ENCODE measurements at places on chromosomes 12 and 14.
A peak's percentile ranks its signal among the peaks of the same experiment; 100 is the strongest.

DNA sequence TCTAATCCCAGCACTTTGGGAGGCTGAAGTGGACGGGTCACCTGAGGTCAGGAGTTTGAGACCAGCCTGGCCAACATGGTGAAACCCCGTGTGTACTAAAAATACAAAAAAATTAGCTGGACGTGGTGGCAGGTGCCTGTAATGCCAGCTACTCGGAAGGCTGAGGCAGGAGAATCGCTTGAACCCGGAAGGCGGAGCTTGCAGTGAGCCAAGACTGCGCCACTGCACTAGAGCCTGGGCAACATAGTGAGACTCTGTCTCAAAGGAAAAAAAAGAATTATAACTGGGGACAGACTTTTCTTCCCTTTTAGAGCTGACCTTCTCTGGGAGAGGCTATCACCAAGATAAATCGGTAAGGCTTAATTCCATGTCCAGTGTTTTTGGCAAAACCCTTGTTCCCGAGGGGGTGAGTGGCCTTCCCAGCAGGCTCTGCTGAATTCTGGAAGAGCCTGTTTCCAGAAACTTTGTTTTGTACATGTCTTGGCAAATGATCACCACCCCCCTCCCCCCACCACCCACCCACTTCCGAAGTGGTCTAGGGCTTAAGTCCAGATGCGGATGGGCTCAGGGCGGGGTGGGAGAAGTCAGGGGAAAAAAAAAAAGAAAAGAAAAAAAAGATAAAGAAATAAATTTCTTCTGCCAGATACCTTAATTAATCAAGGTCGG is 32.3 kb upstream of the DEGS2 start:
- DNase-seq: no peak

- DNase-seq: no peak
These were observed 195.0 kb downstream of the PHLDA1 start for GRCh38 chr12:75836533-75836932.

- no peak for DNase-seq
These were observed 55.5 kb downstream of the FGD4 start for GRCh38 chr12:32454866-32455265.

- DNase-seq: no peak
These were observed 43.1 kb upstream of the DLK1 start for GRCh38 chr14:100683578-100683977.

DNA sequence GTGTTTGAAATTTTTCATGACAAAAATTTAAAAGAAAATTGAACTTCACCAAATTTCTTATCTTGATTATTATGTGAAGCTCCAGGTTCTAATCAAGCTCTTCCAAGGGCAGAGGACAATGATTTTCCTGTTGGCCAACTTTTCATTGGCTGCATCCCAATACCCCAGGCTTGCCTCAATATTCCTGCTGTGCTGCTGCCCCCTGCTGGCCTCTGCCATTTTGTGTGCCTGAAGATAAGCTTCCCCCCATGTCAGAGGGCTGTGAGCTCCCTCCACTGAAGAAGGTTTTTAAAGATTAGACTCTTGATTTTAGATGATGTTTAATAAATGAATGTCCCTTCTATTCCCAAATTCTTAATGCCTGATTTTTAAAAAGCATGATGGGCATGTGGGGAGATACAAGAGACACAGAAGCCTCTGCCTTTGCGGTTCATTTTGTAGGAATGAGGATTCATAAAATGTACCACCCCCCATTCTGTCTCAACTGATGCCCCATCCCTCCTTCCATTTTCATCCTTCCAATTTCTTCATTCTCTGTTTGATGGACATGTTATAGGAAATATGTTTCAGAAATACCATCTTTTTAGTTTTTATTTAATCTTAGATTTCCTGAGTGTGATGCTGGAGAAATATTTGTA is 76.7 kb upstream of the RGS6 start:
- DNase-seq: peak; percentile 30

DNA sequence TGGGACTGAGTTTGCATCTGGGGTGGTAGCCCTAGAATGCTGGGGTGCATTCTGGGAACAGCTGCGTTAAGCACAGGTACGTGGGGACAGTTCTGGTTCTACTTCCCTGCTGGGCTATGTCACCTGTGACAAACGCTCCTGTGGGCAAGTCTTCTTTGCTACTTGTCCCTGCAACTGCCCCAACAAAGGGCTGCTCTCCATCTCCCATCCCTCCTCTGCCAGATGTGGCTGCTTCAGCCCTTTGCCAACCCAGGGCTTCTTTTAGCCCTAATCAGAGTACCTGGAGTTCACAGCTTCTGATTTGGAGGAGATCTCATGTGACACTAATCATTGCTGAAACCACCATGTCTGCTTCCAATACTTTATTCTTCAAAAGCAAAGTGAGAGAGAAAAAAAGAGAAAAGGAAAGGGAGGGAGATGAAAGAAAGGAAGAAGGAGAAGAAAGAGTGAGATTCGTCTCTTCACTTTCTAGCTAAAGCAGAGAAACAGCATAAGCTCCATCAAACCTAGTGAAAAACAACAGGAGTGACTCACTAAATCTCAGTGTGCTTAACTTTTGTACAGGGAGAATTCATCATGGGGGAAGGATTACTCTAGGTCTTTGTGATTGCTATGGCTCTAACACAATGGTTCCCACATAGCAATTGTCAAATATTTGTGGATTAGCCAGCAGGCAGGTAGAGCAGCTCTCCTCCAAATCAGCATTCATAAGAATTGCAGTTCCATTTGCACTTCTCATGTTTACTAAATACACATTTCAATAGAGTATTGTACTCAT is 174.8 kb downstream of the LRIG3 start:
- DNase-seq: no peak

GRCh38 chr12:12627308-12627827 is 15.7 kb downstream of the CREBL2 start:
- no peak for DNase-seq

DNA sequence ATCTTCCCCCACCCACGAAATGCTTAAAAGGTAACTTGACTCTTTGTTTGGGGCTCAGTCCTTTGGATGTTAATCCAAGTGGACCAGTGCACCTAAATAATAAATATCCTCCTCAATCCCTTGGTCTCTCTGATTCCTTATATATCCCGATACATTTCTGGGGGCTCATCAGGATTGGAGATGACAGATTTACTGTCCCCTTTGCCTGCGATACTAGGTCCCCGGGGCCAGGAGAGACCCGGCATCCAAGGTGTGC is 26.3 kb downstream of the KLRK1 start:
- no peak for DNase-seq

GRCh38 chr14:102798926-102799325 is 21.7 kb downstream of the TRAF3 start:
- DNase-seq: no peak

GRCh38 chr14:90455100-90455571 is 58.3 kb downstream of the CALM1 start:
- no peak for DNase-seq

DNA sequence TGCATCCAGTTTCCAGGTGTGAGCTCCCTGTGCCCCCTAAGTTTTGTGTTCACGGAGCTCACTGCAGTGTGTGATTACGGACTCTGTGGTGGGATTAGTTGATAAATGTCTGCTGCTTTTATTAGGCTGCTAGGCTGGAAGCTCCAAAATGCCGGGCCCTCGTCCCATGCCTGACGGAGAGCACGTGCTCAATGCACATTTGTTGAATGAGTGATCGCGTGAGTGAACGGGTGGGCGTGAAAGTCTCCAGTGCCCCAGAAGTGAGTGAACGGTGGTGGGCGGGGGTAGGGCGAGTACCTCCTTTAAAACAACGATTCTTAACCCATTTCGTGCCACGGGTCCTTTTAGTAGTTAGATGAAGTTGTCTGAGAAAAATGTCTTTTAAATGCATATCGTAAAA is 175.5 kb downstream of the AACS start:
- no peak for DNase-seq

GRCh38 chr12:121038861-121039668 is at the start of gene OASL:
Gene OASL (minus strand): TSS chr12:121039246. CDS start chr12:121038971, 275 bp downstream.
- no peak for DNase-seq

DNA sequence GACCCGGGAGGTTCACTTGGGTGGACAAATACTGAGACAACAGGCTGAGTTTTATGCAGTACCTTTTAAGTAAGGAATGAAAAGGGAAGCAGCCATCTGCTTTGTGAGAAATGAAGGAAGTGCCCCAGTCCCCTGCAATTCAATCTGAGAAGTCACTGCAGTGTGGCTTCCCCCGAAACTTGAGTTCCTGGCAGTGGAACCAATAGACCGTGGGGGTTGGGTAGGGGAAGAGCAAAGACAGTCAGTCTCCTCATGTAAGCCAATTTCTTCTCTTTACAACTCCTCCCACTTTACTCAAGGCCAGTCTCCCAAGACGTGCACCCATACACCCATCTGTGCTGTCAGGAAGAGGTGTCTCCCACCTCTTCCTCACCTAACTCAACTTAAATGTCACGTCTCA is 206.5 kb downstream of the BCAT1 start:
- no peak for DNase-seq

DNA sequence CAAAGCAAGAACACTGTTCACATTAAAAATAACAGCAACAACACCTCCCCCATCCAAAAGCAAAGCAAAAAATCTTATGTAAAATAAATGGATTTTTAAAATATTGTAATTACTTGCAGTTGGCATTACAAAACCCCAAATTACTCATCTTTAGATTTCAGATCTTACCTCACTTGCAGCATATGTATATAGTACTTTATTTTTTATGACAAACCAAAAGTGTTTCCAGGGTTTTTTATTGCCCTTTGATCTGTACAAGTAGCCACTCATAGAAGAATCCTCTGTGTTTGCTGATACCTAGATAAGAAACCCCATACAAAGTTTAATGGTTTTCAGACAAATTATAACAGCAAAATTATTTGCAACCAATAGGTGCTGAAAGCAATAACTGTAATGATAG is 12.2 kb upstream of the NR2C1 start:
- DNase-seq: no peak

- DNase-seq: no peak
These were observed 57.5 kb downstream of the SOS2 start for GRCh38 chr14:50173891-50174290.

DNA sequence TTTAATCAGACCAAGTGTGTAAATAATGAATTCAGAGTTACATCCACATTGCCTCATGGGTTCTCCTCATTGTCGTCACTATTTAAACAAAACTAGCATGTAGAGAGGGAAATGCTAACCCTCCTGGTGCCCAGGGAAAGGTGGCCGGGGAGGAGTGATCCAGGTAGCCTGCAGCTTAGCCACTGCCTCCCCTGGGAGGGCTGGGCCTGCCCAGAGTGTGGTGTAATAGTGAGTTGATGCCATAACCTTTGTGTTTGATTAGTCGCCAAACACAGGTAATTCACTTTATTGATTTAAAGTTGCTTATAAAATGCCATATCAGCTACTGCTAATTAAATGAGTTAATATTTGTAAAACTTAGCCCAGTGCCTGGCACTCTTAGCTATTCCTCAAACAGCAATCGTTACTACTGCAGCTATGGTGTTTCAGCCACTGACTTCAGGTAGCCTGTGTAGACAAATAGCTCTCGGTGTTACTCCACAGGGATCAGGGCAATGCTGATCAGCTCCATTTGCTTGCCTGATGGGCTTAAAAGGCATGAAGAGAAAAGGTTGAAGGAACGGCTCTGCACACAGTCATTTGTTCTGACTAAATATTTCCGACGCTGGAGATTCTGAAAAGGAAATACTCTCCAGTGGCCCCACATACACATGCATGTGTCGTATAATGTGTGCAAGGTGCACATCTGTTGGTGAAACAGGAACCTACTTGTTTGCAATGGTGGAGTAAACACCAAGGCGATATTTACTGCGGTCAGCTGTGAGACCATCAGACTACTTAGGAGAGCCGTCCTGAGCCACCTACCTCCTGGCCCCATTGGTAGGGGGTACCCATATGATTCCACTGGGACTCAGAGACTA is 45.7 kb upstream of the PRMT8 start:
- DNase-seq: no peak

- no peak for DNase-seq
These were observed 33.6 kb upstream of the PLEKHA5 start for GRCh38 chr12:19095756-19096480.

DNA sequence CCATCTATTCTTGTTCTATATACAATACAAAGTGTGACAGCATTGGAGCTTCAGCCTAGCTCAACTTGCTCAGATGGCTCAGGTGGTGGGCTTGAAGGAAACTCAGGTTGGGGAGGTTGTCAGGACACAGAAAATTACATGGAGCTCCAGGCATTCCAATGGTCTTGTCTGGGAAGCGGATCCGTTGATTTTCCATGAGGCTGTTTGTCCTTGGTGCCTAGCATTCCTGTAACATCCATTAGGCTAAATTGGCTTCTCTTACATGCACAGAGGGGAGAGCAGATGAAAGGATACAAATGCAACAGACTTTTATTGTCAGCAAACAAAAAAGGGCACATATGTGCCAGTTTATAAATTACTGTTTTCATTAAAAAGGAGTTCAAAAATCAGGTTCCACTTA is 75.5 kb upstream of the OTX2 start:
- no peak for DNase-seq

DNA sequence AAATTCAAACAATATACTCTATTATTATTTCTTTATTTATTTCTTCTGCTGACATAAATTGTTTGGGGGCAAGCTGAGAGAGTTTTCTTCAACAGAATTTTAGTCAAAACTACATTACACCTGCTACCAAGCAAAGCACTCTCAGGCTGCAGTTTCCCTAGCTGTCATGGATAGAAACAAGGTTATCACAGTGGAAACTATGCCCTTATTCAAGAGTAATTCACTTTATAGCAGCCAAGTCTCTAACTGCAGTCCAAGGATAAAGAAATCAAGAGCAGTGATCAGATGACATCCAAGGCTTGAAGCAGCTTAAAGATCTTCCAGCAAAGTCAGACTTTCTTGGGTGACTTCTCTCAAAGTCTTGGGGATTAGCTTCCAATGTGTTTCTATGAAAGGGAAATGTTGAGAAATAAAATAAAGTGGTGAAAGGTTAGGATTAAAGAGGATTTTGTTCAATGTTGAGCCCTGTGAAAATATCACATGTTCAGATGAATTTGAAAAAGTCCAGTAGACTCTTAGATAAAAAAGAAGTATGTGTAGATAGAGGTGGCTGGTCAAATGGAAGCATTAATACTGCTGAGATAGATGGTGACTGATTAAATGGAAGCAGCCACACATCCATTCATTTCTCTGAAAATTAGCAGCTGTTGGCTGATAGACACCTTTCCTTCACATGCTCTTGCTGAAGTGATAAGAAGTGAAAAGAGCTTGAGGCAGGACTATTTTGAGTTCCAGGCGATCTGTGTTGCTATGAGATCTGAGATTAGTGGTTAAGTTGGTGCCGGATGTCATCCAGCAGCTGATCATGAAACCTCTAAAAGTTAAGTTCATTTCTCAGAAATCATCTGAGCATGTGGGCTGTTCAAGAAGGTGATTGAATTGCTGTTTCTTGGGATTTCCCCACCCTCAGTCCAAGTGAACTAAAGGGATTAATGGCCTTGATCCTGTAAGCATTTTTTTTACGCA is 257.8 kb upstream of the BTG1 start:
- DNase-seq: no peak

DNA sequence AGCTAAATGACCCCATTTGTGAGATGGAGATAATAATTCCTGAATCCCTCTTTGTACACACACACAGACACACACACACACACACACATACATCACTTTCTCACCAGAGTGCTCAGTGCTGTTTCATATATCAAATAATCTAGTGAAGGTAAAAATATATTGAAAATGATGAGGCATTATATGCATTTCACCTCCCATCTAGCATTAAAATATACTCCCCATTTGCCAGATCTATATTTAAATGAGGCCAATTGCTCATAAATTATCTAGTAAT is 490.7 kb upstream of the FLRT2 start:
- no peak for DNase-seq

All from stimulated activated CD8-positive, alpha-beta memory T cell treated with anti-CD3 and anti-CD28 coated beads, Interleukin-15, amount 100 ng/mL, for 24 hours (primary cell).